Hematopoietic multipotent progenitor cell (in vitro differentiated cells): ENCODE measurements at places on chromosomes 2 and 18.

- peak; percentile 33 for DNase-seq
Measured at GRCh38 chr2:178109813-178110212, 2.4 kb upstream of the RBM45 start.

DNA sequence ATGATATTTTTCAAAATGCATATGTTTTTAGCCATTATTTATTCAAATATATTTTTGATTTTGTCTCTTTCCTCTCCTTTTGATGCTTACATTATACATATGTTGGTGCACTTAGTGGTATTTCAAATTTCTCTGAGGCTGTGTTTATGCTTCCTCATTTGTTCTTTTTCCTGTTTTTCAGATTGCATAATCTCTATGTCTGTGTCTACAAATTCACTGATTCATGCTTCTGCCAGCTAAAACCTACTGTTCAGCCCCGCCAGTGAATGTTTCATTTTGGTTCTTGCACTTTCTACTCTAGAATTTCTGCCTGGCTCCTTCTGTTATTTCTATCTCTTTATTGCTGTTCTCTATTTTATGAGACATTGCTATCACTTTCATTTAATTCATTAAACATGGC, 951.7 kb upstream of the CNTNAP5 start:
- no peak for DNase-seq

DNA sequence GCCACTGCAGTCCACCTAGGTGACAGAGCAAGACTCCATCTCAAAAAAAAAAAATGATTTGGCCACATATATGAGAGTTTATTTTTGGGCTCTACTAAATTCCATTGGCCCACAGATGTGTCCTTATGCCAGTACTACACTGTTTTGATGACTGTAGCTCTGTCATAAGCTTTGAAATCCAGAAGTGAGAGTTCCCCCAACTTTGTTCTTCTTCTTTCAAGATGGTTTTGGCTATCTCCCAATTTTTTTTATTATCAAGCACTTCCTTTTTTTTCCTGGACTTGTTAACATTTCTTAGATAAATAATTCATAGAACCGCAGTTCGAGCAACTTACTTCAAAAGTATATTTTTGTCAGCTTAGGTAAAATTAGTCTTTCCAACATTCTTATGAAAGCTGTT, 96.9 kb downstream of the TSHZ1 start:
- no peak for DNase-seq

DNA sequence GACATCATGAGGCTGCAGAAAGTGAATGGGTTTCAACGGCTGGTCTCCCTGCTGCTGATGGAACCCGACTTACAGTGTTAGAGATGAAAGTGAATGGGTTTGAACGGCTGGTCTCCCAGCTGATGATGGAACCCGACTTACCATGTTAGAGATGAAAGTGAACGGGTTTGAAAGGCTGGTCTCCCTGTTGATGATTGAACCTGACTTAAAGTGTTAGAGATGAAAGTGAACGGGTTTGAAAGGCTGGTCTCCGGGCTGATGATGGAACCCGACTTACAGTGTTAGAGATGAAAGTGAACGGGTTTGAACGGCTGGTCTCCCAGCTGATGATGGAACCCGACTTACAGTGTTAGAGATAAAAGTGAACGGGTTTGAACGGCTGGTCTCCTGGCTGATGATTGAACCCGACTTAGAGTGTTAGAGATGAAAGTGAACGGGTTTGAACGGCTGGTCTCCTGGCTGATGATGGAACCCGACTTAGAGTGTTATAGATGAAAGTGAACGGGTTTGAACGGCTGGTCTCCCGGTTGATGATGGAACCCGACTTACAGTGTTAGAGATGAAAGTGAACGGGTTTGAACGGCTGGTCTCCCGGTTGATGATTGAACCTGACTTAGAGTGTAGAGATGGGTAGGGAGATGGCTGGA, 76.1 kb upstream of the ALKAL2 start:
- DNase-seq = no peak
